Stimulated activated CD4-positive, alpha-beta T cell treated with anti-CD3 and anti-CD28 coated beads, TNF-alpha, amount 100 ng/mL, for 24 hours (primary cell): ENCODE measurements at places on chromosomes 5 and 9.

DNA sequence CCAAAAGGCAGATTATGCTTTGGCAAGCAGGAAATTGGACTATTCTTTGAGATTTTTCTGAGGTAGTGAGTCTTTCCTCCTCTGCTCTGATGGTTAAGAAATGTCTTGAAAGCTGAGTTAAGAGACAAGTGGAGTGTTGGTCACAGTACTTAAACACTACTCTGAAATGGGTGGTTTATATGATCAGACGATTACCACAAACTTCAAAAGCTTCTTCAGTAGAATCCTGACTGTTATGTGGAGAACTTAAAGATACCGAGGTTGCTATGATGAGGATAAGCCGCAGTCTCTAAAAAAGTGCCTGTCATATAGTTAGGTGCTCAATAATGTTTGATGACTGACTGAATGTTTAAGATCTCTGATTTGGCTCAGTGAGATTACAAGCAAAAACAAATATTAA lies 24.3 kb downstream of the GCNT4 start:
- no peak for DNase-seq

- no peak for DNase-seq
Measured at GRCh38 chr9:115495836-115496235, 377.9 kb upstream of the TNC start.

GRCh38 chr9:121567500-121568342 lies 68.1 kb upstream of the GGTA1 start:
- no peak for DNase-seq

DNA sequence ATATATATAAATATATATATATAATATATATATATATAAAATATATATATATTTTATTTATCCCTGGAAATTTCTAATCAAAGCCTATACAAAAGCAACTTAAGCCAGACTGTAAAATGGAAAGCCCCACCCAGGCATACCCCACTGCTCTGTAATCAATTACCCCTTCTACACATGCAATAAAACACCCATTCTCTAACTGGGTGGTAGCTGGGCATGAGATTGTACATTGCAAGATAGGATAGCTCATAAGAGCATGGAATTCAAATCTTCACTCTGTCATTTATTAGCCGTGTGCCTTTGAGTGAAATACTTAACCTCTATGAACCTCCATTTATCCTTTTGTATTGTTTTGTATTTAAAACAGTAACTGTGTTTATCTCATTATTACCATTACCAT lies 405.3 kb upstream of the SLC30A5 start:
- no peak for DNase-seq

- no peak for DNase-seq
Measured at GRCh38 chr9:127479507-127480081, 28.3 kb downstream of the LRSAM1 start.

- no peak for DNase-seq
Measured at GRCh38 chr5:59798862-59799667, 94.5 kb downstream of the PDE4D start.
